ENCODE measurements at places on chromosomes 16 and 17.

- no peak overlapping the region for H3K4me3 ChIP-seq
- no peak overlapping the region for H3K27ac ChIP-seq
Measured at GRCh38 chr16:7086822-7087616, 245.6 kb upstream of the RBFOX1 start.

DNA sequence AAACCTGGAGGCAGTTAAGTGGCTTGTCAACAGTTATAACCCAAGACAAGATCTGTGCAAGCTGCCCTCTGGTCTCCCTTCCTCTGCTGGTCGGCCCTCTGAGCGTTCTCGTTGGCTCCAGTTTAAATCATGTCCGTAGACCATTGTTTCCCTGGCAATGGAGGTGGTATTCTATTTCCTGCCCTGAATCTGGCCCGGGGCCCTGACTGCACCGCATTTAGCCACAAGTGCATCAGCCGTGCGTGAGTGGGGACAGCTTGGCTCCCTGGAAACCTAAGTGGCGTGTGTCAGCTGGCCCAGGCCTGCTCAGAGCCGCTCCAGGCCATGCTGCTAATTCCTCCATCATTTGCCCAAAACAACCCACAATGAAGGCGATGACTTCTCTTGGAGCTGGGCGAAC lies 15.0 kb upstream of the MYLK3 start:
- no peaks in the 10 kb centered on the region for H3K27me3 ChIP-seq
- H3K4me1 ChIP-seq = no peaks in the 10 kb centered on the region
- DNase-seq = no peak
- H3K27ac ChIP-seq = no peak overlapping the region
- H3K36me3 ChIP-seq = no peaks in the 10 kb centered on the region

- DNase-seq = peak; percentile 59
- no peak overlapping the region for H3K4me3 ChIP-seq
- no peak overlapping the region for H3K27ac ChIP-seq
- no peaks in the 10 kb centered on the region for H3K27me3 ChIP-seq
Measured at GRCh38 chr17:3534881-3535252, 22.7 kb downstream of the TRPV3 start.

- peaks cover 4% of the 10 kb centered on the region for H3K36me3 ChIP-seq
- H3K27me3 ChIP-seq = peaks cover 9% of the 10 kb centered on the region
- no peak for DNase-seq
- H3K4me3 ChIP-seq = no peak overlapping the region
Measured at GRCh38 chr16:29972500-29972899, 1.2 kb upstream of the TAOK2 start.

DNA sequence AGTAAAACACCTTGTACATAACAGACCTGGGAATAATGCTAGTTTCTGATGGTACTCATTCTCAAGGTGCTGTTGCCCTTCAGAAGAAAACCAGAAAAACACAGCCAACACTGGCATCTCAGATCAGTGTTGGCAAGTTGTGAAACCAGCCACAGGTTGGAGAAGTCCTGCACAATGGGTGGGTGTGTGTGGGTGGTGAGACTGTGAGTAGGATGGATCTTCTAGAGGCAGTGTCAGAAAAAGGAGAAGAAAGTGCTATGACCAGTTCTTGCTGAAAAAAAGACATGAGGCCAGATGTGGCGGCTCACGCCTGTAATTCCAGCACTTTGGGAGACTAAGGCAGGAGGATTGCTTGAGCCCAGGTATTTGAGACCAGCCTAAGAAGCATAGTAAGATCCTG lies 35.2 kb upstream of the SMIM36 start:
- no peak for DNase-seq
- no peaks in the 10 kb centered on the region for H3K27me3 ChIP-seq
- no peak overlapping the region for H3K27ac ChIP-seq
- no peaks in the 10 kb centered on the region for H3K36me3 ChIP-seq

GRCh38 chr16:11302977-11303376 lies 21.8 kb upstream of the PRM1 start:
- H3K36me3 ChIP-seq = no peaks in the 10 kb centered on the region
- H3K4me1 ChIP-seq = peaks cover 2% of the 10 kb centered on the region
- DNase-seq = no peak
- H3K4me3 ChIP-seq = no peak overlapping the region
- no peak overlapping the region for H3K27ac ChIP-seq

DNA sequence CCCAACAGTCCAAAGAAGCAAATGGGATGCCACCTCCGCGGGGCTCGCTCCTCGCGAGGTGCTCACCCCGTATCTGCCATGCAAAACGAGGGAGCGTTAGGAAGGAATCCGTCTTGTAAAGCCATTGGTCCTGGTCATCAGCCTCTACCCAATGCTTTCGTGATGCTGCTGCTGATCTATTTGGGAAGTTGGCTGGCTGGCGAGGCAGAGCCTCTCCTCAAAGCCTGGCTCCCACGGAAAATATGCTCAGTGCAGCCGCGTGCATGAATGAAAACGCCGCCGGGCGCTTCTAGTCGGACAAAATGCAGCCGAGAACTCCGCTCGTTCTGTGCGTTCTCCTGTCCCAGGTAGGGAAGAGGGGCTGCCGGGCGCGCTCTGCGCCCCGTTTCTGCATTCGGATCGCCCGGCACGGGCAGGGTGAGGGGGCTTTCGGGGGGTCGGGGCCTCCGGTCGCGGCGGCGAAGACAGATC lies at the start of gene CDH13:
TSS of gene CDH13 (plus strand) at position 179 of the 471 bp plus-strand sequence.
- peaks cover 62% of the 10 kb centered on the region for H3K27me3 ChIP-seq
- no peaks in the 10 kb centered on the region for H3K36me3 ChIP-seq
- DNase-seq = peak; percentile 50
- H3K4me1 ChIP-seq = peaks cover 20% of the 10 kb centered on the region

DNA sequence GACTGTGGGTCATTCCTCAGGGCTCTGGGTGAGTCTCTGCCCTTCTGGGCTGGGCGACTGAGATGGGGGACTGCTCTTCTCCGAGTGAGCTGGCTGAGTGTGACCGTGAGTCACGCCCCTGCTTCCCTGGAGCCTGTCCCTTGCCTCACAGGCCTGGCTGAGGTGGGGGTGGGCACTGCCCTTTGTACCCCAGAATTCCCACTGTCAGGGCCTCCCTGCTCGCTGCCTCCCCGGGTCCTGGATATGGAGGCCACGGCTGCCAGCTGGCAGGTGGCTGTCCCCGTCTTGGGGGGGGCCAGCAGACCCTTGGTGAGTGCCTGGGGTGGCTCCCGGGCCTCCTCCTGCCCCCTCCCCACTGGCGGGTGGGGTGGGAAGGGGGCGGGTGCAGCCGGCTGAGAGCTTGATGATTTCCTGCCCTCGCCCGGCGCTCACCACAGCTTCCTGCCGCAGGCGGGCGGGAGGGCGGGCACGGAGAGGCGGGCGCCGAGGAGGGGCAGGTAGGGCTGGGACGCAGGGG lies at the start of gene LAT:
TSS of gene LAT (plus strand) at position 434 of the 517 bp plus-strand sequence. CDS start 366 bp downstream, outside the sequence.
- no peaks in the 10 kb centered on the region for H3K4me1 ChIP-seq
- no peak within 1 kb of the TSS for H3K27ac ChIP-seq
- no peak for DNase-seq

GRCh38 chr16:12815361-12815760 lies 11.7 kb upstream of the CPPED1 start:
- H3K4me1 ChIP-seq = no peaks in the 10 kb centered on the region
- DNase-seq = no peak
- no peak overlapping the region for H3K4me3 ChIP-seq
- no peaks in the 10 kb centered on the region for H3K27me3 ChIP-seq
- no peaks in the 10 kb centered on the region for H3K36me3 ChIP-seq

GRCh38 chr16:79212114-79212791 lies 388.3 kb downstream of the MAF start:
- no peaks in the 10 kb centered on the region for H3K27me3 ChIP-seq
- no peak overlapping the region for H3K4me3 ChIP-seq
- H3K27ac ChIP-seq = no peak overlapping the region
- DNase-seq = peak; percentile 54
